ENCODE measurements at places on chromosomes 5 and 9.

DNA sequence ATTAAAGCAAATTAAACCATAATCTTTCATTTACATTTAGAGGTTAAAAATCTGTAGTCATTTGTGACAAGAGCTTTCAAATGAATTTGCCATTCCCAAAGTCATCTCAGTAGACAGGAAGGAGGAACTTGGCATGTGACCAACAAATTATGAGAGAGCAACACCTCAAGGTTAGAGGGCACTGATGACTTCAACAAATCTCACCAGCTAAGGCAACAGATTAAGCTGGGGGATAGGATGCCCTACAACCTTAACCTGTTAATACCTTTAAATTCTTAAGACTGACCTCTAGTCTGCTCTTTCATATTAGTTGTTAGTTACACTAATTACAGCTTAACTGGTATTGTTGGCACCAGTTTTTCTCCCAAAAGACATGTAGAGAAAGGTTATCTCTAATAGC, 18.4 kb downstream of the POU5F2 start:
- no peak for DNase-seq

- no peak for DNase-seq
Observed at GRCh38 chr9:14936491-14936890, 26.3 kb upstream of the FREM1 start.

GRCh38 chr9:124248960-124249359, 8.8 kb upstream of the NEK6 start:
- no peak for DNase-seq

DNA sequence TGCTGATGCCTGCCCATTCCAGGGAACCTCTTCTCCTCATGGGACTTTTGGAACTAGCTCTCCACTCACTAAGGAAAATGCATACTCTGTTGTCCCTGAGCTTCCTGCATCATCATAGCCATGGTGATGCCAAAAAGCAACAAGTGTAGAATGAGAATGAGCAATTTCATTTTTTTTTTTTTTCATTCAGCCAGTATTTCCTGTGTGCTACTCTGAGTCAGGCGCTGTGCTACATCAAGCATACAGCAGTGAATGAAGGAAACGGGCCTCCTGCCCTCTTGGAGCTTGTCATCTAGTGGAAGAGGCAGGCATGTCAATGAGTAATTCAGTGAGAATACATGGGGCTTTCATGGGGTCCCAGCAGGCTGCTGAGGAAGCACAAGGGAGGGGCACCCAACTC, 483.1 kb downstream of the BNC2 start:
- no peak for DNase-seq

DNA sequence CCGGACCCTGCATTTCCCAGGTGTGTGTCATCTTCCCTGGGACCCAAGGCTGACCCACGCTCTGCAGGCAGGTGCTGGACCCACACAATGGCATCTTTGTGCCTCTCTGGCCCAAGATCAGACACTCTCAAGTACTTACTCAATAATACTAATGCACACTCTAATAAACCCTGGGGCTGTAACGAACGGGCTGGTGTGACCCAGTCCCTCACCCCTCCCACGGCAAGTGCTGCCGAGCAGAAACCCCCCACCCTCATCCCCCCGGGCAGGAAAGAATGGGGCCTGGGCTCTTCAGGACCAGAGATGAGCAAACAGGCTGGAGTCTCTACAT, 1.1 kb upstream of the OBP2B start:
- DNase-seq, result no peak

DNA sequence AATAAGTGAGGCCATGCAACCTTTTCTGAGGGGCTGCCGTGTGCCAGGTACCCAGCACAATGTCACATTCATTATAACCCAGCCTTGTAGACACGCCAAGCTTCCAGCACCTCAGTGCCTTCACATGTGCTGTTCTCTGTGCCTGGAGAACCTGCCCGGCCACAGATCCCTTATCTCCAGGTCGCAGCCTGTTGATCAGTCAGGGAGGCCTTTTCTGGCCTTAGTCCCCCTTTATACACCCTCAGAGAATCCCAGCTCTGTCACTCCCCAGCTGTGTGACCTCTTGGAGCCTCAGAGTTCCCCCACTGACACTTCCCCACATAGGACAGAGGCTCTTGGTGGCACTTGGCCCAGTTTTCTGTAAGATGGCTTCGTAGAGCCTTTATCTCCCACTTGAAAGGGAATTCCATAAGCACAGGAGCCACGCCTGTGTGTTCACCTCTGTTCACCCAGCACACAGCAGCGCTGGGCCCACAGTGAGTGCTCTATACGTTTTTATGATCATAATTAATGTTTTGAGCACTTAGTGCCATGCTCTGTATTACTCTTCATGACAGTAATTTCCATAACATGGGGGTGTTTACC, 38.7 kb downstream of the NEURL1B start:
- no peak for DNase-seq

GRCh38 chr5:132629230-132629944, 28.6 kb upstream of the IL13 start:
- no peak for DNase-seq

DNA sequence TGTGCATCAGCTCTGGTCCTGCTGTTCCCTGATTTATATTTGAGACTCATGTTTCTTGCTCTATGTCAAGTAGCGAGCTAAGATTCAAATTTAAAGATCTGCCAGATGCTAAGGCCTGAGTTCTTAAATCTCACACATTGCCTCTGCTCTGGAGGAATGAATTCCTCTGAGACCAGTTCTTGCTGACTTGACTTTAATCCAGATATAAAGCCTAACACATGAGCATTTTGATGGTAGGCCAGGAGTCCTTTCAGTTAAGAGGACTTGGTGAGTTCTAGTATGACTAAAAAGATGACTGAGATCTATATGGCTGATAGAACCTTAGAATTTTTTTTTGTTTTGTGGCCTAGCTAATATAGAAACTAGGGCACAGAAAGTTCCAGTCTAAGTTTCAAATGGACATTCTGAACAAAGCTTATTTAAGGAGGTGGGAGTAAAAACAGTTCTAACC, 1.3 kb upstream of the INIP start:
- no peak for DNase-seq

DNA sequence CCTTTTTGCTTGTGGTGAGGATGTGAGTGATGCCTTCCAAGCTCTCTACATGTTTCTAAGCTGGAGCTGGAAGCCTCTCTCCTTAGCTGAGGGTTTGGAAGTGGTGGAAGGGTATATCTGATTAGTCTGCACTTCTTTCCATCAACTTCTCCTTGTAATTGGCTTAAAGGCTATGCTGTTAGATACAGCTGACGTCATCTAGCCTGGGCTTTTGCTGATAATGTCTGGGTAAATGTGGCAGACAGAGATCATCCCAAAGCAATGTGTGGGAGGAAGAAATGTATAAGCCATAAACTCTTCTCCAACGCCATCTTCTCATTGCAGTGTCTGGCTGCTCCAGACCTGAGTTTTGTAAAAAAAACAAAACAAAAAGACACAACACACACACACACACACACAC, 29.3 kb downstream of the ZNF354C start:
- no peak for DNase-seq

DNA sequence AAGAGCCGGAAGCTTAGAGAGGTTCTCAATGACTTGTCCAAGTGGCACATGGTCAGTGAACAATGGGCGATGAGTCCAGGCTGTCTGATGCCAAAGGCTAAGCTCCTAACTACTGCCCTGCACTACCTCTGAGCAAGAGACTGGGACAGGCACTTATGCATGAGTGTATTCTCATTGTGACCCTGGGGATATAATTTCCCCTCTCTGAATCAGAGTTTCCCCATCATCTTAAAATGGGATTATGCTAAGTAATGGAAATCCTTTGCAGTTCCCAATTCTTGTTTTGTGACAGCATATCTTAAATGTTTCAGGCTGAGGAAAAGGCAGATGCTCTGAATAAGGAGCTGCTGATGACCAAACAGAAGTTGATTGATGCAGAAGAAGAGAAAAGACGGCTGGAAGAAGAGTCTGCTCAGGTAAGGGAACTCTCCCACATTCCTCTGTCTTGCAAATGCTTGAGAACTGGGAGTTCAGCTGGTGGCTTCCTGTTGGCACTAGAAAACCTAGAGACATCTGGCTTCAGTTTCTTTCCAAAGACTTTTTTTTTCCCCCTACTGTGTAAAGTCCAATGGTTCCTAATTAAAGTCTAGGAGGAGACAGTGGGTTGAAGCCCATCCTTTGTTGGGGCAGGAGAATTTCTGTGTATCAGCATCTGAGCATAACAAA, 64.1 kb downstream of the GPR21 start:
- DNase-seq, result no peak

DNA sequence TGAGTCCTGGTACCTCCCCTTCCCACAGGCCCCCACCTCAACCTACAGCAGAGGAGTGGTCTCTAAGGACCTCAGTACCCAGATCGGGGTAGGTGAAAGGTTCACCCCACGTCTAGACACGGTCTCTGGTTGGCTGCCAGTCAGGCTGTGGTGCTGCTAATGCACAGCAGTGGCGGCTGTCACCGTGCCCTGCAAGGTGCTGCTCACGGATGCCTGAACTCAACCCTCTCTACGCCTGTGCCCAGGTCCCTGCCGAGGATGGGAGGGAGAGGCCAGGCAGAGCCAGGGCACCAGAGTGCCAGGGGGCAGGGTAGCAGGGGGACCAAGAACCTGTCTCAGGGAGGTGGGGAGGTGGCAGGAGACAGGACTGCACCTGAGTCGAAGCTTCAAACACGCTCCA, 14.3 kb downstream of the IER5L start:
- DNase-seq, result no peak

DNA sequence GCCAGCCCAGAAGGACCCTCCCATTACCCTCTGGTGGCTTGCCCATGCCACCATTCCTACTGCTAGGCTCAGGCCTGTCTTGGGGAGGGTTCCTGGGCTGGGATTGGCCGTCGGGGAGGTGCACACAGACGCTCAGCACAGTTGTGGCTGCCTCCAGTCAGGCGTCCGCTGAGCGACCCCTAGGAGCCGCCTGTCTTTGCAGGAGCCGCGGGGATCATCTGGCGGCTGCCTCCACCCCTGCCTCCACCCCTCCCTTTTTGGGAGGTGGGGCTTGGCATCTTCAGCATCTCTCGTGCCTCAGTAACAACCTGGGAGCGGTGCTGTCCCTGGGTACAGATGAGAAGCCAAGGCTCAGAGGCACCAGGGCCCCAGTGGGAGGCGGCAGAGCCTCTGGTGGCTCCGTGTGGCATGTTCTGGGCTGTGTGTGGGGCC, 39.6 kb downstream of the RXRA start:
- DNase-seq, result no peak

- no peak for DNase-seq
Observed at GRCh38 chr9:33781736-33782135, 13.6 kb upstream of the PRSS3 start.

DNA sequence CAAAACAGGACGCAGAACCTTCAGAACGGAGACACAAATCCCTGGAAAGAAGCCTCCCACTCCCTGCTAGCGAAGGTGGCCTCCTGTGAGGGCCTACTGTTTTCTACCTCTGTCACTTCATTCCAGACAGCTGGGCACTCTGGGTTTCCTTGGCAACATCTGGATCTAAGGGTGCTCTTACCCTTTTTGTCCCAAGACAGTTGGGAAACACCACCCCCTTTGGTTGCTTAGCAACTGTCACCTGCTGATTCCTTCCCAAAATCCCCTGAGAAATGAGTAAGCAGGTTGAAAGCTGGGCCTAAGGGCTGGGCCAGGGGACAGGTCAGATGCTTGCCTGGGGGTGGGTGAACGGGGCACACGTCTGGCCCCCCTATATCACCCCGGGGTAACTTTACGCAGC, 29.4 kb downstream of the NANS start:
- DNase-seq, result no peak

DNA sequence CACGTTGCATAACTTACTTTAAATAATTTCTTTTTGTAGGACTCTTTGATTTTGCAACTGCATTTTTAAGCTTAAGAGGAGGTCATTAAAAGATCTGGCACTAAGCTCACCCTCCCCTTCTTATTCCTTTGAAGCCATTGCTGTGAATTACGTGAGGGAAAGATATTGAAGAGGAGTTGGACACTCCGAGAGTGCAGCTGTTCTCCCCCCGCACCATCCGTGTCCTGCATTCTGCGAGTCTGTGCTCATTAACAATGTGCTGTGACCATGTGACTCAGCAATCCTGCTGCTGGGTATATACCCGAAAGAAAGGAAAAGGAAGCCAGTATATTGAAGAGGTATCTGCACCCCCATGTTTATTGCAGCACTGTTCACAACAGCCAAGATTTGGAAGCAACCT, 40.0 kb downstream of the NXNL2 start:
- no peak for DNase-seq

DNA sequence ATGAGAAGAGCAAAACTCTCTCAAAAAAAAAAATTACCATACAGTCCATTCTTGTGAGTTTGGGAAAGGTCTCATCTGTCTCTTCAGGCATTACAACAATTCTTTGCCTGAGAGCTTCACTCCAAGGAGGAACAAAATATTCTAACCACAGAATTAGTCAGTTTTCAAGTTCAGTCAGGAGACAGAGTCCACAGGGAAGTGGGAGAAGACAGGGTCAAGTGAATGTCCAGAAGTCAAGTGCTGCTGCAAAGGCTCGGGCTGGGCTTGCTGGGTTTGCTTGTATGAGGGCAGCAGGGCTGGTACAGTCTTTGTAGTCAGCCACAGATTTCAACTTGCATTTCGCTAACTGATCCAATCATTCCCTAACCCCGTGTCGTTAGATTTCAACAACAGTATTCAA, 17.6 kb upstream of the HEXB start:
- DNase-seq, result peak; percentile 66

- DNase-seq, result no peak
Observed at GRCh38 chr5:6378766-6379103, 388 bp upstream of the MED10 start.

DNA sequence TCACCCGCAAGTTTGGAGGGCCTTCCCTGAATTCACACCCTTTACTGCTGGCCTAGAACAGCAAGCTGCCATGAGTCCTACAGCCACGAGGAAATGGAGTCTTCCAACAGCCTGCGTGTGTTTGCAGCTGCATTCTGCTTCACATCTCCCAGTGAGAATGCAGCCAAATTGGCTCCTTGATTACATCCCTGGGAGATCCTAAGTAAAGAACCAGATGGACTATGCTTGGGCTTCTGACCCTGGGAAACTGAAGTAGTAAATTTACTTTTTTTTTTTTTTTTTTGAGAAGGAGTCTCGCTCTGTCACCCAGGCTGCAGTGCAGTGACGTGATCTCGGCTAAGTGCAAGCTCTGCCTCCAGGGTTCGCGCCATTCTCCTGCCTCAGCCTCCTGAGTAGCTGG, 617.0 kb upstream of the CDH18 start:
- no peak for DNase-seq

DNA sequence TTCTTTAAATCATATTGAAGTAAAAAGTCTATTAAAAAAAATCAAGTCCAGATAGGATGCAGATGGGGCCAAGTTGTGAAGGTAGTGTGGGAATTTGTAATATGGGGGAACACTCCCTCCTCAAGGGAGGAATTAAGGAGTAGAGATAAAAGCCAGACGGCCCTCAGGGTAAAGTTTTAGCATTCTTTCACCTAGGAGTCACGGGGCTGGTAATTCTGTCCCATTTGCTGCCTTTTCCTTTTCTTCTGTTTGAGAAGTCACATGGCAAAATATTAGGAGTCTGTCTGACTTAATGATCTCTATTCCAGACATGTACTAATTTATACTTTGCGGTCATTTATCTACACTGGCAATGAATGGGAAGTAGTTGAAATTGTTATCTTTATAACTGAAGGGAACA, 61.9 kb downstream of the SNX24 start:
- DNase-seq, result no peak

GRCh38 chr5:101067429-101067828, 164.3 kb upstream of the ST8SIA4 start:
- DNase-seq, result no peak

GRCh38 chr5:11384441-11385250, 519.6 kb downstream of the CTNND2 start:
- no peak for DNase-seq

GRCh38 chr5:8683496-8683895, 814.5 kb downstream of the MTRR start:
- no peak for DNase-seq
